Right forelimb (tissue), 1 donor: ENCODE measurements at places on chromosomes 5 and 9.

GRCh38 chr5:178371362-178372111, 138.9 kb upstream of the PHYKPL start:
- no peak for DNase-seq

- DNase-seq = no peak
Measured at GRCh38 chr5:16413166-16413860, 52.3 kb downstream of the ZNF622 start.

DNA sequence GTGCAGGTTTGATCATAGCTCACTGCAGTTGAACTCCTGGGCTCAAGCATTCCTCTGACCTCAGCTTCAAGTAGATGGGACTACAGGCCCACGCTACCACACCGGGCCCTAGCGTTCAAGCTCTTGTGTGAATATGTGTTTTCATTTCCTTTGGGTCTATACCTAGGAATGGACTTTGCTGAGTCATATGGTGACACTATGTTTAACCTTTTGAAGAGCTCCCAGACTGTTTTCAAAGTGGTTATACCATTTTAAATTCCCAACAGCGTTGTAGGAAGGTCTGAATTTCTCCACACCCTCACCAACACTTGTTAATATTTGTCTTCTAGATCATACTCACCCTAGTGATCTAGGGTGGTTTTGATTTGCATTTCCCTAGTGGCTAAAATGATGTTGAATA, 33.5 kb downstream of the FAF2 start:
- DNase-seq = no peak

- no peak for DNase-seq
Measured at GRCh38 chr9:106872641-106873040, 9.7 kb downstream of the ZNF462 start.

GRCh38 chr5:119470851-119471451, 18.7 kb downstream of the HSD17B4 start:
- no peak for DNase-seq

GRCh38 chr5:112329419-112330090, 89.5 kb downstream of the EPB41L4A start:
- no peak for DNase-seq

GRCh38 chr5:139847790-139848507, 52.3 kb downstream of the PSD2 start:
- peak; percentile 79 for DNase-seq

DNA sequence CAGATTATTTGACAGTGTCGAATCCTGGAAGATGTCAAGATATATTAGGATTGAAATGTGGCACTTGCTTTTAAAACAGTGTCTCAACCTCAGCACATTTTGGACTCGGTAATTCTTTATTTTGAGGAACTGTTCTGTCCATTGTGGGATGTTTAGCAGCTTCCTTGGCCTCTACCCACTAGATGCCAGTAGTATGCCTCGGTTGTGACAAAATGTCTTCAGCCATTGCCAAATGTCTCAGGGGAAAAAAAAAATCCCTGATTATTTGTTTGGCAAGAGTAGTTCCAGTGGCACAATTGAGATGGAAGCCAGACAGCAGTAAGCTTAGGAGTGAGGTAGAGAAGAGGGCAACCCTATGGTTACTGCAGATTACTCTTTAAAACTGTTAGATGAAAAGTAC, 694.5 kb upstream of the RIOK2 start:
- no peak for DNase-seq

DNA sequence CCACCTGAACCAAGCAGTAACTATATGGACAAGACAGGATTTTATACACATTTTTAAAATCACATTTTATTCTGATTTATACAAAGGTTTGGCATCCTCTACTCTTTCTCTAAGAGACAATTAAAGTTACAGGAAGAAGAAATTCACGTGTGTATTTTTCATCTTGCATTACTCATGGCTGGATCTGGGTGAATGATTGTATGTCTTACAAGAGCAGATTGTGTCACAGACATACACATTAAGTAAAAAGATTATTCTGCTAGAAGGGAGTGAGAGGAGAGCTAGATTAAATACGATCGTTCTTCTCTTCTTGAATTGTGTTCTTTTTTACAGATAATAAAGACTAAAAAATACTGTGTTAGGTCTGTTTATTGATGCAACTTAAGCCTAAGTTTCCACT, 20.8 kb upstream of the CEP120 start:
- no peak for DNase-seq

- no peak for DNase-seq
Measured at GRCh38 chr5:50445296-50445949, 4.3 kb upstream of the EMB start.

GRCh38 chr9:137750007-137750406, 127.6 kb upstream of the CACNA1B start:
- no peak for DNase-seq

DNA sequence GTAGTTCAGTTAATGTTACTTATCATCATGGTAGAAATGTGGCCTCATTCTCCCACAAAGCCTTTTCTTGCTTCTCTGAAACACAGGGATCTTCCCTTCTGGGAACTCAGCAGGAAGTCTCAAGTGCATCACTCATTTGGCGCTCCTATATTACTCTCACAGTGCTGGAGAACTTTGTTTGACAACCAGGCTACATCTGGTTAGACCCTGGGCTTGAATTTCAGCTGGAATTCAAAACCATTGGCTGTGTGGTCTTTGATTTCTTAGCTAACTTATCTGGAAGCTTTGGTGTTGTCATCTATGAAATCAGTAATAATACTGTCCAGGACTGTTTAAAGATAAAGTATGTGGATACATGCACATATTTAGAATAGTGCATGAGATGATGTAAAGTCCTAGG, 1777.1 kb downstream of the MAT2B start:
- DNase-seq = no peak

GRCh38 chr5:160616712-160617497, 195.2 kb downstream of the PTTG1 start:
- DNase-seq = no peak

DNA sequence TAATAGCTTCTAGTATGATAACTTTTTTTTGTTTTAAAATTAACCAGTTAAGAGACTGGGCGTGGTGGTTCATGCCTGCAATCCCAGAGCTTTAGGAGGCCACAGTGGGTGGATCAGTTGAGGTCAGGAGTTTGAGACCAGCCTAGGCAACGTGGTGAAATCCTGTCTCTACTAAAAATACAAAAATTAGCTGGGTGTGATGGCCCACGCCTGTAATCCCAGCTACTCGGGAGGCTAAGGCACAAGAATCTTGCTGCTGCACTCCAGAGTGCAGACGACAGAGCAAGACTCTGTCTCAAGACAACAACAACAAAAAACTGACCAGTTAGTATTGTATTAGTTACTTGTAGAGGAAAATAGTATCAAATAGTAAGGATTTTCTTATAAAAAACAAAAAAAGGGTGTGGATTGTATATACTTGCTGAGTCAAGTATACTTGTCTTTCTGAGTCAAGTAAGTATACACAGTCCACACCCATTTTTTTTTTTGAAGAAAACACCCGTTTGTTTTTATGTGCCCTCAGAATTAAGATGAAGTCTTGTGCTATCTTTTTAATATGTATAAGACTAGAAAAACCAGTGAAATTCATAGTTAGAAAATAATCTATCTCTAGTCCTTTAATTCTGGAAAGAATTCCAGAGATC, 25.3 kb downstream of the UBAP1 start:
- no peak for DNase-seq

DNA sequence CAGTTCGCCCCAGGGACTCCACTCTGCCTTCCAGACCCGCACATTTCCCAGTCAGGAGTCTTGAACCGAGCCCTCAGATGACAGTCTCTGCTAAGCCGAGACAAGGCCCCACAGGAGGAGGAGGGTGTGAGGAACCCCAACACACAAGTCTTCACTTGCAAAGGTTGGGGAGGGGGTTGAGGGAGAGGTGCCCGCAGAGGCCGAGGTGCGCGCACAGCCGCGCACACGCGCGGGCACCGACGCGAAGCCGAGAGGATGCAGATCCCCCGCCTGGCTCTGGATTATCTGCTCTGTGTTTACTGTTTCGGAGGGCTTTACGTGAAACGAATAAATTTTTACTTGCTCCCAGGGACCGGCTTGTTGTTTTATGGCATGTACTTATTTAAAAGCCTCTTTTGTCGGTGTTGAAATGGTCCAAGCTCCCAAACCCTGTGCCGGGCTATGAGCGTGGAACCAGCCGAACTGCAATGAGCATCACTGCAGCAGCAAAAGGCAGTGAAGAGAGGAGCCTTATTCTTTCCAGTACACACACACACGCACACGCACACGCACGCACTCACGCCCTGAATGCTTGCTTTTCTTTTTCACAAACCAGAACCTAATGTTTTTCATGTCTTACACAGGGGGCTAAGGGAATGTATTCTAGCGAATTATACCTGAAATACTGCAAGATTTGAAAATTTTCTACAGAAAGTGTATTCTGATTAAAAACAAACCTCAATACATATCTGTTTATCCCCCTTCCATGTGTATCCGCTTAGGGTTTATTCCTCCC, 297.7 kb downstream of the PARP8 start:
- no peak for DNase-seq

DNA sequence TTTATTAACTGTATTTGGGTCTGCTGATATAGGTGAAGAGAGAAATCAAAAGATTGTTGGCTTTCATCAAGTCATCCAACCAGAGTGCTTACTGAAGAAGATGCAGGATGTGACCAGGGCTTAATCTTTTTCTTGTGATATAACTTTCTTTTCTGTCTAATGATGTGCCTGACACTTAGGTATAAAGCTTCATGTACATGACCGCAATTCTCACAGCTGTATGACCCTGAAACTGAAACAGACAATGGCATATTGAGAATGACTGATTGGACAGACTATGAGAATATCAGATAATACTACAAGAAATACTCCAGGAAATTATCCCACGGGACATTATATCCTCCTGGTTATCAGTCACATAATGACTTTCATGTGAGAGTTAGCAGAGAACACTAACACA, 32.5 kb upstream of the FAM174A start:
- DNase-seq = no peak

DNA sequence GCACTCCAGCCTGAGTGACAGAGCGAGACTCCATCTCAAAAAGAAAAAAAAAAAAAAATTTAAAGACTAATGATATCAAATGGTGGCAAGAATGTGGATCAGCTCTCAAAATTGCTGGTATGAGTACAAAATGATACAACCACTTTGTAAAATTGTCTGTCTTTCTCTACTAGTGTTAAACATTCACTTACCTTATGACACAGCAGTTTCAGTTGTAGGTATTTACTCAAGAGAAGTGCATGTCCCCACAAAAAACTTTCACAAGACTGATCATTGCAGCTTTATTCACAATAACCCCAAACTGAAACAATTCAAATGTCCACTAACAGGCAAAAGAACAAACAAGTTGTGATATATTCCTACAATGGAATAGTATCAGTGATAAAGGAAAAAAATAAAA, 14.7 kb upstream of the CETN3 start:
- DNase-seq = no peak

GRCh38 chr5:150999704-151000442, 20.5 kb upstream of the GPX3 start:
- no peak for DNase-seq

DNA sequence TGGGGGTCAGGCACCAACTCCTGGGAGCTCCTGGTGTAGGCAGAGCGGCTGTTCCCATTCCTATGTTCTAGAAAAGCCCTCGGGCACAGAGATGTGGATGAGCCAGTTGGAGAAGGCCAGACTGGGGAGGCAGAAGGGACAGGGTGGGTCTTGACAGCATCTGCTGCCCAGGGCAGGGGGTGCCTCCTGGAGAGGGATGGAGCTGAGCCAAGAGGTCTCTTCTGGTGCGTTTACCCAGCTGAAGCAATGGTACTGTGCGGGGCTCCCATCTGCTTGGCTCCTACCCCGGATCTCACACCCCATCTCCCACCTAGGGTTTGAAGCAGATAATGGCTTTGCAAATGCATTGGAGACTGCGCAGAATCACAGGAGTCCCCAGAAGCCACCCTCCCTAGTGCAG, 41.3 kb downstream of the SHB start:
- DNase-seq = no peak

GRCh38 chr9:94649100-94649819, 9.9 kb upstream of the FBP1 start:
- DNase-seq = no peak

DNA sequence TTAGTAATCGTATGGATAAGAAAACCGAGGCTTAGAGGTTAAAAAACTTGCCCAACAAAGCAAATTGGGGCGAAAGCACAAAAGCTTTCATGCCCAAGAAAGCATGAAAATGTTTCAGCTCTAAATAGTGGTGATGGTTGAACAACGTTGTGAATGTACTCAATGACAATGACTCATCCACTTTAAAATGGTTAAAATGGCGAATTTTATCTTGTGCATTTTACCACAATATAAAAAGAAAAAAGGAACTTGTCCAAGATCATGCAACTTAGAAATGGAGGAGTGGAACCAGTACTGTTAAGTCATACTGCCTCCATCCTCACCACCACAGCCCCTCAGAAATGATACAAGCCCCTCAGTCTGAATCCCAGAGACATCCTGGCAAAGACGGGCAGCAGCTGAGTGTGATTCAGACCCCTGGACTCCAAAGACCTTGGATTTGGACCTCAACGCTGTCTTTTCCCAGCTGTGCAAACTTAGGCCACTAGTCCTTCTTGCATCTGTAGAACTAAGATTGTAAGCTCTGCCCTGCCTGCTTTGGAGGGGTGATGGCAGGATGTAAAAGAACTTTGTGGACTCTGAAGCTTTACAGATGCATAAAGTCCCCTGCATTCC, 158.4 kb downstream of the GABBR2 start:
- no peak for DNase-seq

DNA sequence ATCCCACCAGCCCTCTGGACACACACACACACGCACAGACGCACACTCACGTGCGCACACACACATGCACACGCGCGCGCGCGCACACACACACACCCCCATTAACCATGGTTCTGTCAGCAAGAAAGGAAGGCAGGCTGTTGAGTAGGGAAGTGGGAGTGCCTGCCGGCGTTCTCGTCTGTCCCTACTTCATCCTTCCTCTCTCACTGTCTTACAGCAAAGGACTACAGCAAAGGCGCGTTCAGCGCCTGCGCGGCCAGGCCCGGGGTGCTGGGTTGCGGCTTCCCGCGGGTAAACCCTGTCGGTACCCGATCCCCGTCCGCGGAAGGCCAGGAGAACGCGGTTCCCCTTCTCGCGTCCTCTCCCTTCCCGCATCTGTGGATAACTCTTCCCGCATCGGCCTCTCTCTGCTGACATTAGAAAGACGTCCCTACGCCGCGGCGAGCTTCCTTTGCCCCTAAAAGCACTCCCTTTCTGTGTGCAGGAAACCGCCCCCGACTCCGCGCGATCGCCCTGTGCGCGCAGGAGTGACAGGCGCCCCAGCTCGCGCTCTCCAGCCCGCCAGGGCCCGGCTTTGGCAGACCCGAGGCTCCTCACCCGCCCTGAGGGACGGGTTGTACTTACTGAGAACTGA, 219.2 kb downstream of the AGTPBP1 start:
- DNase-seq = peak; percentile 80

DNA sequence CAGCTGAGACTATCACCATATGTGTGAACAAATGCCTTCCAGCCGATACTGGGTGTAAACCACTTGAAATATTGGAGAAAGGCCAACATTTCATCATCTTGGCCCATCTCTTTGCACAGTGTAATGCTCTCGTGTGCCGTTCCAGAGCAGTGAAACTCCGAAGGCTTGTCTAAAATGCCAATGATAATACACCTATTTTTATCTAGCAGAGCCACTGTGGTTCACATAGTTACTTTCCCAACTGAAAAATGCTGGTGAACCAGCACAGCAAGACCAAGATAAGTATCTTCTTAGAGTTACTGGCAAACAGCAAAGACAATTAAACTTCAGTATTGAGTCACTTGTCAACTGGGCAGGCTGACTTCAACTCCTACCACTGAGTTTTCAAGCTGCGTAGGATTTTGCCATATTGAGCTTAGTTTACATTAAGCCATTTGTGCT, 379.9 kb upstream of the ACTBL2 start:
- DNase-seq = no peak
